Glutamatergic neuron (in vitro differentiated cells): ENCODE measurements at places on chromosomes 2 and 18. TPM values are rescaled to one million over a fixed set of nuclear protein-coding genes. Genes with fewer than 3 reads are reported as not detected.

Gene ALPI
- total RNA-seq, result not detected

Gene CRACDL
- 2.1 TPM for total RNA-seq

Gene PROKR1
- total RNA-seq, result 0.83 TPM

Gene MOGAT1
- not detected for total RNA-seq

Gene FLACC1
- total RNA-seq, result 1.2 TPM

Gene PTPRN
- total RNA-seq, result 104 TPM

Gene TDRD15
- not detected for total RNA-seq

Gene EIPR1
- total RNA-seq, result 43.8 TPM

Gene ARHGEF4
- 6.1 TPM for total RNA-seq

GRCh38 chr18:44453505-44453904, 227.2 kb upstream of the SETBP1 start:
- peaks cover 8% of the 10 kb centered on the region for H3K4me1 ChIP-seq
- no peak overlapping the region for H3K4me3 ChIP-seq
- no peaks in the 10 kb centered on the region for H3K27me3 ChIP-seq
- H3K36me3 ChIP-seq, result no peaks in the 10 kb centered on the region

DNA sequence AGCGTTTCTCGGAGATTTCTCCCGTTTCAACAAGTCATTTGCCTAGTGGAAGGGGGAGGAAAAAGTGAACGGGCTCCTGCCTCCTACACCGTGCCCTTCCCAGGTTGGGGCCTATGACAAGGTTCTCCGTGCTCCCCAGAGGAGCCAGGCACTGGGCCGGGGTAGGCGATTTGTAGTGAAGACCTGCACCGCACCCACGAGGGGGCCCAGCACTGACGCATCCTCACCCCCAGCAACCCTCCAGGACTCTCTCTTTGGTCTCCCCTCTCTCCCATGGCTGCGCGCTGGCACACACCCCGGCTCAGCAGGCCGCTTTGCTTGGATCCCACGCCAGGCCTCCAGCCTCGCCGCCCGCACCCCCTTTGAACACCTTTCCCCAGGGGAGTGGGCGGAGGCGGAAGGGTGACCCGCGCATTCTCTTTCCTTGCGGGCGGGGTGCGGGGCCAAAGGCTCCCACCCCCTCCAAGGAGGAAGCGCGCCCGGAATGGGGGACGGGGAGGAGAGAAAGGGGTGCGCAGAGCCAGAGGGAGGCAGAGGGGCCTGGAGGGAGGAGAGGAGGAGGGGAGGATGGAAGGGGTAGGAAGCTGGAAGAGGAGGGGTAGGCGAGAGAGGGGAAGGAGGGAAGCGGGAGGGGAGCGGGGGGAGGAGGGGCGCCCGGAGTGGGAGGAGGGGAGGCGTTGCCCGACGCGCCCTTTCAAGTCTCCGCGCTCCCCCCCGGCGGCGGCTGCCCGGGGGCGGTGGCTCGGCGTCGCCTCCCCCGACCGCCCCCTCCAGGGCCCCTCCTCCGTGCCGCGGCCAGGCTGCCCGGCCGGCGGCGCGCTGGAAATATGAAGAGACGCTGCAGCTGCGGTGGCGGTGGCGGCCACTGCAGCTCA, at the start of gene APCDD1:
Gene APCDD1, plus strand, starts transcription at position 830 of the 875 bp plus-strand sequence. CDS start 347 bp downstream, outside the sequence.
- H3K36me3 ChIP-seq, result no peaks in the 10 kb centered on the region
- H3K4me1 ChIP-seq, result peaks cover 27% of the 10 kb centered on the region
- peaks cover 5% of the 10 kb centered on the region for H3K27me3 ChIP-seq
- peak within 1 kb of the TSS; percentile 97 for H3K27ac ChIP-seq
- DNase-seq, result peak; percentile 89

DNA sequence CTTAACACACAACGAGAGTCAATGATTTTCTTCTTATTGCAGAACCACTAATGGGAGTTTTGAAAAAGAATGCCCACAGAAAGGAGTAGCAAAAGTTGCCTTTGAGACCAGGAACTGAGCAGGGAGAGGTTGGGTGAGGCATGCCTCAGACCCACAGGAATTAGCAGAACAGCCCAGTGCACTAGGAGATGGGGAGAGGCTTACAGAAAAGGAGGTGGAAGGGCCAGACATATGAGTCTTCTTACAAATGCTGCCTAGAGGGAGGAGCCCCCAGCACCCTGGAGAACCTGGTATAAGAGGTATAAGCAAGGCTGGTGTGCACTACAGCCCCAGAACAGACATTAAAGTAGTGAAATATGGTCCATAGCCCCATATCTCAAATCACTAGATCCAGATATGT, 162.0 kb downstream of the DTNA start:
- peaks cover 25% of the 10 kb centered on the region for H3K4me1 ChIP-seq
- H3K27me3 ChIP-seq, result no peaks in the 10 kb centered on the region
- peak overlapping the region; percentile 15 for H3K27ac ChIP-seq
- no peak overlapping the region for H3K4me3 ChIP-seq

DNA sequence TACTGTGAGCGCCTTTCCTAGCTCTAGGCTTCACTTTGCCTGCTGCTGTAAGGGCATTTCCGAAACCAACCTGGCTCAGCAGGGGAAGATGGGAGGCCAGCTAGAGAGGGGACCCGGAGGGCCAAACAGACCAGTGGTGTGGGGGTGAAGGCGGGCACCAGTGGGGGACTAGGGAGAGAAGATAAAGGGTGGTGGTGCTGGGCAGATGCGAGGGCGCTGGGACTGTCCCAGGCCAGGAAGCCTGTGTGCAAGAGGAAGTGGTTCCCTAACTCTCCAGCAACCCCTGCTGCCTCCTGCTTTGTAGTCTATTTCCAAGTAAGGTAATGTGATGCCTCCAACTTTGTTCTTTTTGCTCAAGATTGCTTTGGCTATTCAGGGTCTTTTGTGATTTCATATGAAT, 73.1 kb downstream of the DNAH7 start:
- no peaks in the 10 kb centered on the region for H3K27me3 ChIP-seq
- H3K4me3 ChIP-seq, result no peak overlapping the region
- no peaks in the 10 kb centered on the region for H3K36me3 ChIP-seq
- peaks cover 2% of the 10 kb centered on the region for H3K4me1 ChIP-seq
- no peak for DNase-seq

DNA sequence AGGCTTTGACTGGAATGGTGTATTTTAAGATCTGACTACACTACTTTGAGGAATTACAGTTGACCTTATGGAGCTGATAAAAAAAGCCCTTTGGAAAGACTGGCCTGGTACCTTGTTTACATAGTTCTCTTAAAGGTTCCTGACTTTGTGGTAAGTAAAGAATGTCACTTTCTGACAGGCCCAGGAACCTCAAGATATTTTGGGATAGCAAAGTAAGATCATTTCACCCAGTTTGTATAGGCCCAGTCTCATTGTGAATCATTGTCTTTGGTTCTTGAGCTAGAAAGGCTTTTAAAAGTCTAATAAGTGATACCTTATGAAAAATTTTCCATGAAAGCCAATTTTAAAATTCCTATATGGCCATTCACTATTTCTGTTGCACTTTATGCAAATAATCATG, 316.3 kb upstream of the LRRTM4 start:
- H3K36me3 ChIP-seq, result peaks cover 17% of the 10 kb centered on the region
- peaks cover 3% of the 10 kb centered on the region for H3K27me3 ChIP-seq
- no peaks in the 10 kb centered on the region for H3K4me1 ChIP-seq

- H3K4me1 ChIP-seq, result peaks cover 16% of the 10 kb centered on the region
- H3K27ac ChIP-seq, result no peak overlapping the region
- no peak for DNase-seq
- H3K27me3 ChIP-seq, result peaks cover 17% of the 10 kb centered on the region
- no peak overlapping the region for H3K4me3 ChIP-seq
Measured at GRCh38 chr2:239822146-239822831, 202.9 kb downstream of the NDUFA10 start.

- H3K4me3 ChIP-seq, result no peak overlapping the region
- DNase-seq, result no peak
- H3K4me1 ChIP-seq, result no peaks in the 10 kb centered on the region
- no peak overlapping the region for H3K27ac ChIP-seq
Measured at GRCh38 chr2:62363166-62363565, 142.8 kb downstream of the TMEM17 start.

- H3K4me3 ChIP-seq, result peak overlapping the region; percentile 67
- peaks cover 6% of the 10 kb centered on the region for H3K36me3 ChIP-seq
- no peak overlapping the region for H3K27ac ChIP-seq
- peaks cover 3% of the 10 kb centered on the region for H3K4me1 ChIP-seq
- peaks cover 7% of the 10 kb centered on the region for H3K27me3 ChIP-seq
Measured at GRCh38 chr18:75456199-75456631, 28.7 kb upstream of the SMIM21 start.
